ENCODE measurements at places on chromosomes 16 and 17.

DNA sequence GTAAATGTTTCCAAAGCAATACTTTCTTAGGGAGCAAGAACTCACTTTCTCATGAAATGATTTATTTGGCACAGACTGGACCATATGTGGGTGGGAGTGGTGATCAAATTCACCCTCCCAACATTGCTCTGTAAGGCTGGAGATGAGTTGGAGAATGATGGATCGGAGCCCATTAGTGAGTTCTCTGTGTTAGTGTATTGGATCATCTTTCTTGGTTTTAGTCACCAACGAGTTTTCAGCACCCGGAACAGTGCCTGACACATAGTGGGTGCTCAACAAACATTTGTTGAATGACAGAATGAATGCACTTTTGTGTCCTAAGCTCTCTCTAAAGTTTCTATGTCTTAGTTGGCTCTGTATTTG, 104.5 kb upstream of the FAM20A start:
- DNase-seq, result no peak

- no peak for DNase-seq
Measured at GRCh38 chr17:81831563-81831956, 1.5 kb downstream of the MCRIP1 start.

DNA sequence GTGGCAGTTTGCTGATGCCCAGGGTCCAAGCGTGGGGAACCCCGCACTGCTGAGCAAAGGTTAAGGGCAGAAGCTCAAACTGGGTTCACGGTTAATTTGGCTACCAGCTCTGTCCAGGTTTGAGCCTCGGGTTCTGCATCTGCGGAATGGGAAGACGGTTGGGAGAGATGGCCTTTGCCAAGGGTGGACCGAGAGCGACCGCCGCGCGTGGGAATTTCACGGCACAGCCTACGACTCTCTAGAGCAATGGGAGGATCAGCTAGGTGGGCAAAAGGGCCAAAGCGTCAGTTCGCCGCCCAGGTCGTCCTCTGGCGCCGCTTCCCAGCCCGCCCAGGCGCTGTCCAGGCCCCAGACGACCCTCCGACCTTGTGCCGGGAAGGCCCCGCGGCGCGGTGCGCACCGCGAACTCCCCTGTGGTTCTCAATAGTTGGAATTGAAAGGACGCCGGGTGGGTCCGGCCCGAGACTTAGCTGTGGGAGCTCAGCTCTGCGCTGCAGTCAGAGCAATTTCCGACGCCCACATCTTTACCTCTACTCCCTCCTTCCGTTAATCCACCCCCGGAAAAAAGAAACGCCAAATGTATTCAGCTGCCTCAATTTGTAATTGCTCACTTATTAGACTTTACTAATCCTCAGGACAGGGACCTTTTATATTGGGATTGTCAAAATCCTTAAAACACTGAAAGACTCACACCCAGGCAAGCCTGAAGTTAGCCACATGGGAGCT, 2.5 kb upstream of the HS3ST3B1 start:
- DNase-seq, result no peak

GRCh38 chr16:27270349-27270748, 1.8 kb upstream of the NSMCE1 start:
- DNase-seq, result no peak

DNA sequence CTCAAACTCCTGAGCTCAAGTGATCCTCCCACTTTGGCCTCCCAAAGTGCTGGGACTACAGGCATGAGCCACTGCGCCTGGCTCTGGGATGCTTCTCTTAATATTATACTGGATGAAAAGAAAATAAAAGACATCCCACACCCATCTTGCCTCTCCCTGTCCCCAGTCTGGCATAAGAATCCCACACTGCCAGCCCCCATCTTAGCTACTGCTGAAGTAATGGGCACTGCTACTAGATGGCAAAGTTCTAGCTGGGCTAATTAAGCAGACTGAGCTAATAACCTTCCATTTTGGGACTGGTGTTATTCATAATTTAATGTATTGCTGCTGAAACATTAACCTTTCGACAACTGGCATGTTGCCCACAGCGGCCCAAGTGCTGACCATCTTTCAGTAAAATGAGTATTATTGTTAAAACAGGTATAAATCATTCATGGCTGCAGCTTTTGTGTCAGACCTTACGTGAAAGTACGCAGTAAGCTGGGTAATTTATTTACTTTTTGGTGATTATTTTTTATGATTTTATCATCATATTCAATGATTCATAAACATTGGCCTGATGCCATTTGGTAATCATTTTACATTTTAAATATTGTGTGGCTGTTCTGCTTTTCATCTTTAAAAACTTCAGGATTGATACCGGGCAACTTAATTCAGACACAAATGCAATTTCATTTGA, 47.4 kb upstream of the ZFHX3 start:
- no peak for DNase-seq

DNA sequence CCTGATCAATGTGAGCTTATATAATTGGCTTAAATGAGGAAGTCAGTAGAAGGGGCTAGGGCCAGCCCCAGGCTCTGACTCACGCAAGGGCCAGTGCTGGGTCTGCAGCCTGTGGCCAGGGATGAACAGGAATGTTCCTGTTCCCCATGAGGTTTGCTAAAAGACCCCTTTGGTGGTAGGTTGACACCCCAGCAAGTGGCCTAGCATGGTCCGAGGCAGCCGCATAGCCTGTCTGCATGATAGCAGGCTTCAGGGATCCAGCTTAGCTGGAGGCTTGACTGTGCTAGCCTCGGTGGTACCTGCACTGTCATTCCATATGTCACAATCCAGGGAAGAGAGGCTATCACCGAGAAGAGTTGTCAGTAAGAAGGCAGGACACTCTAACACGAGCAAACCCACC, 23.5 kb downstream of the TRIM25 start:
- no peak for DNase-seq

DNA sequence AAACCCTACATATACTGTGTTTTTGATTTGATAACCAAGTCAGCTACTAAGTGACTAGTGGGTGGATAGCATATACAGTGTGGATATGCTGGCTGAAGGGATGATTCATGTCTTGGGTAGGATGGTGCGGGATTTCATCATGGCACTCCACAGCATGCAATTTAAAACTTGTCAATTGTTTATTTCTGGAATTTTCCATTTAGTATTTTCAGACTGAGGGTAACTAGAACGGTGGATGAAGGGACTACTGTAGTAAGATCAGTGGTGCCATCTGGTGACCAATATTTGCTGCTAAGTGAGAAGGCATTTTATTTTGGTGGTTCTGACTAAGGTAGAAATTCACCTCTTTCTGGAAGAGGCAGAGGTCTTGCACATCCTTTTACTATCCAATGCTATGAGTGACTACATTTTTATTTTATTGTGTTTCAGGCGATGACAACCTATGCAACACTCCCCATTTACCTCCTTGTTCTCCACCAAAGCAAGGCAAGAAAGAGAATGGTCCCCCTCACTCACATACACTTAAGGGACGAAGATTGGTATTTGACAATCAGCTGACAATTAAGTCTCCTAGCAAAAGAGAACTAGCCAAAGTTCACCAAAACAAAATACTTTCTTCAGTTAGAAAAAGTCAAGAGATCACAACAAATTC, 3.1 kb downstream of the CDC6 start:
- no peak for DNase-seq

GRCh38 chr17:52653014-52653413, 494.5 kb upstream of the CA10 start:
- DNase-seq, result no peak

GRCh38 chr16:74633686-74634085, 26.8 kb upstream of the GLG1 start:
- no peak for DNase-seq

DNA sequence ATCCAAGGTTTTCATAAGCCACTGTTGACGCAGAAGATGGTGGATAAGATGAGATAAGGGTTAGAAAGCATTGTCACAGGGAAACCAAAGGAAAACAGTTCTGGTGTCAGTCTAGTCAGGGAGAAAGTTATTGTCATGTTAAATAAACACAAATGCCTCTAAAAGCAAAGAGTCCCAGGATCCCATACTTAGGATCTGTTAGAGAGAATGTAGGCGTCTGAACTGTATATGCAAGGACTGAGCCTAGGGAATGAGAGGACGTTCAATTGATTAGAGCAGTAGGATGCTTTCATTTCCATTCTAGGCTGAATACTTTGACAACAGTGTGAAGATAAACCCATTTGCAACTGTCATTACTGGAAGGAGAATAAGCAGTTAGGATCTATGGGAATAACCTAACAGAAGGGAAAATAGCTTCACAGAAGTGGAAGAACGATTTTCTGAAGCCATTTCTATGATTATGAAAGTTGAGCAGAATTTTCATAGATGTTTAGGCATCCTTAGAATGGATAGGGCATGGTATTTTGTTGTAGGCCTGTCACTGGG, 1149.1 kb upstream of the CDH8 start:
- DNase-seq, result no peak

DNA sequence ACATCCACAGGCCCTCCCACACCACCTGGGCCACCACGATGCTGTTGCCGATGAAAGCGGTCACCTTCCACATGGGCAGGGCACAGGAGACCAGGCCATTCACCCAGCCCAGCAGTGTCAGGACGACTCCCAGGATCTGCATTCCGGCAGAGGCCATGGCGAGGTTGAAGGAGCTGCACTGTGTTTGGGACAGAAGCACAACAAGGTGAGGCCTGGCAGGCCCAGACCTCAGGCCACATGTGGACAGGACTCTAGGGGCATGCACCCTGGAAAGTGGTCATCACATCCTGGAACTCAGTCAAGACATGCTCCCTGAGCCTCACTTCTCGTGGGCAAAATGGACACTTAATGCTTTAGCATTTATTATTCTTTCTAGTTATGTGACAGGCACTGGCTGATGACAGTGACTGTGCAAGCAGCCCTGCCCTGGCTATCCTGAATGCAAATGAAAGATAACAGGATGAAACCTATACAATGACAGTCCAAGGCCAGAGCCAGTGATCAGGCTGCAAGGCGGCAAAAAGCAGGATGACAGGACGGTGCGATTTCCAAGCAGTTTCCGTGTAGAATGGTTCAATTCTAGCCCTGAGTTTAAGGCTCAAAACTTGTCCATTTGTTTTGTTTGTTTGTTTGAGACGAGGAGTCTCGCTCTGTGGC, 2.0 kb downstream of the CLDN6 start:
- no peak for DNase-seq

DNA sequence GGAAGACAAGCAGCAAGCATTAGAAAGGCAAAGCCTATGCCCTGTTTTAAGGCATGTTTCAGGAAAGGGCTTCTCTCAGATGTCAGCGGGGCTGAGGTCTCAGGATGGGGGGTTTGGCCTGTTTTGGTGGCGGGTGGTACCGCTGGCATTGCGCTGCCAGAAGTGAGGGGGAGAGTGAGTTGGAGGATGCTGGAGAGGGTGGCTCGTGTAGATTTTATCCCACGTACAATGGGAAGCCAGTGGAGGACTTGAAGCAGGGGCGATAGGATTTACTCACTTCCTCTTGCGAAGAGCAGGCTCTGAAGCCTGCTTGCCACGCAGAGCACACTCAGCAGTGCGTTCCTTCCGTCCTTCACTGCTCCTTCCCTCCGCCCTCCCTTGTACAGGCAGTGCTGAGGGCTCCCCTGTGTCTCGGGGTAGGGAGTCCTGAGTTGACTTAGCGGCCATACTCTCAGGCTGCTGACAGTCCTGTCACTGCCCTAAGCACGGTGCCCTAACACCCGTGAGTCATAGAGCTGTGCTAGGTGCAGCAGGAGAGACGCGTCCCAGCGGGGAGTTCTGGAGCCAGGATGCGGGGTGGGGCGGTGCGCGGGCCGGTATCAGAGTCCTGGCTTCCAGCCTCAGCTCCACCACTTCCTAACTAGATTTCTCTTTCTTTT, 113.1 kb downstream of the SNX29 start:
- DNase-seq, result no peak

- DNase-seq, result no peak
Measured at GRCh38 chr16:62966626-62967025, 930.4 kb upstream of the CDH8 start.

DNA sequence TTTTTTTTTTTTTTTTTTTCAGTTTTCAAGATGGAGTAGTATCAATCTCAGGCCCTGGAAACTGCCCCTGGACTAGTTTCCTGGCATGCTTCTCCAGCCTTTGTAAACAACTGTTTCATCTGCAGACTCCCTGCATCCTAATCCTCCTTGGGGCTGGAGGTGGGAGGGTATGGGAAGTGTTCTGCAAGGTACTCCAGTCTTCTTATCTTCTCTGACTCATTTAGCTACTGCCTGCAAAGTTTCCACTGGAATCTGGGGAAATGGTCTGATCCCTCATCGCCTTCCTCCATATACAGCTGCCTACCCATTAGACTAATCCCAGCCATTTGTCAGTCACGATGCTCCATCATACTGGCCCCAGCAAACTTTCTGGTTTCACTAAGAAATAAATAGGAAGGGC, 21.5 kb downstream of the COPZ2 start:
- DNase-seq, result no peak

DNA sequence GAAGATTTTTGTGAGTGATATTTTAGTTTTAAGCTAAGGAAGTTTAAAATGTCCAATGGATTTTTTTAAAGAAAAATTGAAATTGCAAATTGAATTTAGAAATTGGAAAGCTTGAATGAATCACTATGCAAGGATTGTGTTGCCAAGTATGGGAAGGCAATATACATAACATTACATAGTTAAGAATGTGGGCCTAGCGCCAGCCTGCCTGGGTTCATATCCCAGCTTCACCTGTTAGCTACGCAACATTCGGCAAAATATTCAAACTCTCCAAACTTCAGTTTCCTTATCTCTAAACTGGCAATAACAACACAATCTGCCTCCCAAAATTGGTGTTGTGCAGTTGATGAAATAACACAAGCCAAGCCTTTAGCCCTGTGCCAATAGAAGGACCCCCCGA, 50.4 kb upstream of the DNAH9 start:
- DNase-seq, result no peak

- DNase-seq, result no peak
Measured at GRCh38 chr17:76480632-76481031, 13.2 kb downstream of the AANAT start.

- DNase-seq, result no peak
Measured at GRCh38 chr17:41448506-41448905, 7.7 kb upstream of the KRT38 start.

GRCh38 chr17:74816905-74817620, 40.9 kb upstream of the NAT9 start:
- no peak for DNase-seq

GRCh38 chr16:4548124-4548523, 8.0 kb upstream of the C16orf96 start:
- DNase-seq, result no peak

DNA sequence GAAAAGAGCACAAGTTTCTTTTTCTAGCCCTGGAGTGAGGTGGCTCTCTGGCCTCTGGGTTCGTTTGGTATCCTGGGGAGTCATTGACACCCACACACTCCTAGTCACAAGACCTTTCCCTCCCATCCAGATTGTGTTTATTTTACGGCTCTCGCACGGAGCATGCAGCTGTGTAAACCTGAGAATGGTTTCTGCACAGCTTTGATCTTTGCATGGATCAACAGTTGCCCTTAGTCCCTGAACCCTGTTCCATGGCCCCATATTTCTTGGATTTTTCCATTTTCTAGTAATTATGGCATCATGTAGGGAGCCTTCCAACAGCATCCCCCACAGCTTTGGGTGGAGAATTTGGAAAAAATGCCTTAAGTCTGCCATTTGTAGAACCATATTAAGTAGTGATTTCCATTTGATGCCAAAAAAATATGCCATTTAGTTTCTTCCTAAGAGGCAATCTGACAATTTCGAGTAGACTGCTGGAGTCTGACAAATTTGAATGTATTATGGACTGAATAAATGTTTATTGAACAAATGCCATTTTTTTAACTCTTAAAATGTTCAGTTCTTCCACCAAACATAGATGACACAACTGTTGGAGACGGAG, 197.7 kb downstream of the WWOX start:
- no peak for DNase-seq

Data from amygdala (tissue), 56 donors.